ENCODE measurements at places on chromosomes 5 and 9.

DNA sequence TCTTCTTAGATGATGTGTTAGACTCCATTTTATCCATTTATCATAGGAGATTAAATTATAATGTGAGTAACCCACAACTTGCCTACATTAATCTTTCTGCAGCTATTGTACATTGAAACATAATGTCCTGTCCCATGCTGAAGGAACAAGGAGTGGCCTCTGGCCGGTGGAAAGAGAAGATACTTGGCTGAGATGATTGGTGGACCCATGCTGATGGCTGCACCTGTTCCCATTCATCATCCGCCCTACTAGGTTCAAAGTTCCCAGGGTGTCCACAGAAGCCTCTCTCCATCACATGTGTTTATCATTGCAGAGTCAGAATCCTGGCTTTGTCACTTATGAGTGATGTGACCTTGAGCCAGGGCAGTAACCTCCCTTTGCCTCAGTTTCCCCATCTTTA lies 24.7 kb downstream of the FBXL7 start:
- DNase-seq, result no peak

GRCh38 chr9:19533373-19533772 lies 124.6 kb downstream of the ACER2 start:
- no peak for DNase-seq

DNA sequence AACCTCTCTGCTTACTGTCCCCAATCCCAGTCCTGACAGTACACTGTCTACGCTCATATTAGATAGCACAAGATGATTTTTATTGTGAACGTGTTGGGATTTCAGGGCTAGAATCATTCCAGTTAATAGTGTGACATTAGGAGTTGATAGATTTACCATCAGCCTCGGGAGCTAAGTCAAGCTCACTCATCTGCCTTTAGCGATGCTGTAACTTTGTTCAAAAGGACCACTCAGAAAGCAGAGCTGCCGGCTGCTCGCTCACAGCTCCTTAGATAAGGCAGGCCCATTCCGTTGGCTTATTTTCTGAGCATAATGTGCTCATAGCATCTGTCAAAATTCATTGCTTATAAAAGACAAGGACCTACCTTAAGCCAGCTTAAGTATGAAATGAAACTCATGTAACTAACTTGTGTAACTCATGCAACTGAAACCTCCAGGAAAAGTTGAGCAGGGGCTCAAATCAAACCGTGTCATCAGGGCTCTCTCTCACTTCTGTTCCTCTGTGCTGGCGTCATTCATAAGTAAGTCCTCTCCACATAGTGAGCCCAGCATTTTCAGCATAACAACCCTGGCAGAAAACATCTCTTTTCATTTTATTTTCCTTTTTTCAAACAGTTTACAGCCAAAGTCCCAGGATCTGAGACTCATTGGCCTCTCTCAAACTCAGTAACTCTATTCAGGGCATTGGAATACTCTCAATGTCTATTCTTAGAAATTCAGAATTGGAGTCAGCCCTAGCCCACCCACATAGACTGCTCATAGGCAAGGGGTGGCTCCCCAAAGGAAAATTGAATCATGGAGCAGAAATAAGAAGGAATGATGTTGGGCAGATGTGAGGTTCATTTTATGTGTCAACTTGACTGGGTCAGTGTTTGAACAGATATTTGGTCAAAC lies 208.8 kb downstream of the MAN2A1 start:
- DNase-seq, result no peak

- no peak for DNase-seq
These were observed 116.8 kb upstream of the SPRY4 start for GRCh38 chr5:142441616-142442015.

DNA sequence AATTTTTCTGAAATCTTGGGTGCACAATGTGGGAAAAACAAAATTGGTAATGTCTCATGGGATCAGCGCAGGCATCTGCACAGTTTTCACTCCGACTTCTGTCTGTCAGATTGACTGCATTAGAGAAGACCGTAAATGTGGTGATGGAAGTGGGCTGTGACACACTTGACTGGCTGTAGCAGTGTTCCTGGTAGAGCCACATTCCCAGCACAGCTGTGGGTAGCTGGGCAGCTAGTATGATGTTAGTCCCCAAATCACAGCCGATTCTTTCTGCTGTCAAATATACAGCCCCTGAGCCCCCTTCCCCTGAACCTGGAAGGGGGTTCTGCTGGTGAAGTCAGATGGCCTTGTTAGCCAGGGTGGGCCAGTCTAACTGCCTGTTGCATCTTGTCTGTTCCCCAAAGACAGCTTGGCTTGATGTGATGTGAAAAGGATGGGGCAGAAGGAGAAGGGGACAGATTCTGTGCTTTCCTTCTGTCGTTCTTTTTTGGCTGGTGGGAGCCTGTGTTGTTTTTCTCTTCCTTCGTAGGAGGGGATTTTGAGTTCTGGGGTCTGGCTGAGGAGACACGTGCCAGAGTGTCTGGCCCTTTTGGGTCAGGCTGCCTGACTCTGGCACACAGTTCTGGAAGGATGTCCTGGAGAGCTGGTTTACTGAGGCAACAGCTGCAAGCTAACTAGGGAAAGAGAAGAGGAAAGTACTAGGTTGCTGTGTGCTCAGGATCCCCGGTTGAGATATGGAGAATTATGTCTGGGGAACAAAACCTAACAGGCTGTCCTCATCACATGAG lies 66.4 kb upstream of the SPRY4 start:
- DNase-seq, result no peak

DNA sequence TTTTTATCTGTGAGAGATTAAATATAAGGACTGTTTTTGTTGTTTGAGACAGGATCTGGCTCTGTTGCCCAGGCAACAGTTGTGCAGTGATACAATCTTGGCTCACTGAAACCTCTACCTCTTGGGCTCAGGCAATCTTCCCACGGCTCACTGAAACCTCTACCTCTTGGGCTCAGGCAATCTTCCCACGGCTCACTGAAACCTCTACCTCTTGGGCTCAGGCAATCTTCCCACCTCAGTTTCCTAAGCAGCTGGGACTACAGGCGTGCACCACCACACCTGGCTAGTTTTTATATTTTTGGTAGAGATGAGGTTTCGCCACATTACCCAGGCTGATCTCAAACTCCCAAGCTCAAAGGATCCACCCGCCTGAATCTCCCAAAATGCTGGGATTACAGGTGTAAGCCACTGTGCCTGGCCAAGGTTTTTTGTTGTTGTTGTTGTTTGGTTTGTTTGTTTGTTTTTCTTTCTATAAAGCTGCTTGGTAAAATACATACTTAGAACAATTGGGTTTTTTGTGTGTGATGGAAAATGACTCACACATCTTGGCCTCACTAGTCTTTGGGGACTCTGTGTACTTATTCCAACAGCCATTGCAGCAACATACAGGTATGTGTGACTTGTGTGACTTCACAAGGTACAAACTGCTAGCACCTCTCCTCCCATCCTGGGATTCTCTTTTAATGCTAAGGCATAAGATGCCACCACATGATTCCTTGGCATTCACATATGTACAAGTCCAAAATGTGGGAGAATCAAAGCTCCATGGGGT lies 36.5 kb upstream of the RASA1 start:
- no peak for DNase-seq

DNA sequence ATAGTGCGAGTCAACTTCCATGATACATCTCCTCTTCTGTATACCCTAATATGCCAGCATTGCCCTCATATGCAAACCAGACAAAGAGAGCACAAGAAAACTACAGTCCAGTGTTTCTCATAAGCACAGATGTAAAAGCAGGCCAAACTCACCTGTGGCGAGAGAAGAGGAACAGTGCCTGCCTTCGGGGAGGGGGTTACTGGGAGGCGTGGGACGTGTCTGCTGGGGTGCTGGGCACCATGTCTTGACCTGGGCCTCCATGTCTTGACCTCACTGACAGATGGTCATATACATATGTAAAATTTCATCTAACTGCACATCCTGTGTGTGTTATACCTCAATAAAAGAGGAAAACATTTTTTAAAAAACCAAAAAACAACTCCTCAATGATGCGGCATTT lies 159.3 kb upstream of the PPP1R26 start:
- no peak for DNase-seq

- no peak for DNase-seq
These were observed 279.6 kb downstream of the FANCC start for GRCh38 chr9:95037789-95038521.

- DNase-seq, result no peak
These were observed 77.6 kb downstream of the ADAMTS2 start for GRCh38 chr5:179267671-179268083.

DNA sequence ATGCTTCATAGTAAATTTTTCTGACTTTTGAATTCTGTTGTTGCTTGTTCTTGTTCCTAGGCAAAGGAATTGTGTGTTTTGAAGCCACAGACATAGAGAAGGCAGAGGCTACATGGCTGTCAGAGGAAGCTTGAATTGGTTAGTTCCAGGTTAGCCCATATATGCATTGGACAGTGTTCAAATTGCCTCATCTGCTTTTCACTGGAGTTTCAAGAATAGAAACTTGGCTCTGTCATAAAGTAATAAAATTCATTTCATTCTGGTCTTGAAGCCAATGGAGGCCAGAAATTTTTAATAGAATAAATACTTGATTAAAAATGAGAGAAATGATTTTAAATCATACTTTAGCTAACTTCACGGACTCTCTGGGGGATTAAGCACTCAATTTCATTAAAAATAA lies 178.0 kb downstream of the YIPF5 start:
- no peak for DNase-seq

DNA sequence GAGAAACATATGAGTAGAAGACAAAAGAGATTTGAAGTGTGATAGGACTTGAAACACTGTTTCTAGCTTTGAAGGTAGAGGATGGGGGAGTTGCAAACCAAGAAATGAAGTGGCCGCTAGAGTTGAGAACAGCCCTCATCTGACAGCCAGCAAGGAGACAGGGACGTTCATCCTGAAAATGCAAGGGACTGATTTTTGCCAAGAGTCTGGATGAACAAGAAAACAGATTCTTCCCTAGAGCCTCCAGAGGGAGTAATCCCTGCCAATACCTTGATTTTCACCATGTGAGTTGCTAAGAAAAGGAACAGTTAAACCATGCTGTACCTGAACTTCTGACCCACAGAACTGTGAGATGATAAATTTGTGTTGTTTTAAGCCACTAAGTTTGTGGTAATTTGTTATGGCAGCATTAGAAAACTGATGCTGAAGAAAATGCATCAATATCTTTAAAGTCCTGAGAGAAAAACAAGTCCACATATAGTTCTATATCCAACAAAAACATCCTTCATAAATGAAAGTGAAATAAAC lies 154.0 kb upstream of the ADAMTSL1 start:
- DNase-seq, result no peak

- DNase-seq, result no peak
These were observed 28.5 kb upstream of the CDK5RAP2 start for GRCh38 chr9:120608421-120608820.

DNA sequence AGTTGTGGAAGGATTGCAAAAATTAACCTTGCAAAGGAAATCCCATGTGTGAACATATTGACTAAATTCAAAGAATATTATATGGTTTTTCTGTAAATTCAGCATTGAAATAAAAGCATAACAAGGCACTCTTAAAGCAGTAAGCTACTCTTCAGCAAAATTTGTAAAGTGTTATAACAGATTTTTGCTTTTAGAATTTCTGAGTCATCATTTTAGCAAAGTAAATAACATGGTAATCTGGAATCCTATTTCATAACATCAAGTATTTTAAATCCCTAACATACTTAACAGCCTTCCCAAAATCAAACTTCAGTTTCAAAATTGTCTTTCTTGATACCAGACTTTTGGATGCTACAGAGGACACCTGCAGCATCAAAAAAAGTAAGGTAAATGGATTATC lies 436.0 kb upstream of the CDH9 start:
- no peak for DNase-seq

GRCh38 chr5:126884269-126884819 lies 107.4 kb downstream of the LMNB1 start:
- DNase-seq, result no peak

GRCh38 chr5:126195410-126196100 lies 227.7 kb upstream of the GRAMD2B start:
- no peak for DNase-seq

DNA sequence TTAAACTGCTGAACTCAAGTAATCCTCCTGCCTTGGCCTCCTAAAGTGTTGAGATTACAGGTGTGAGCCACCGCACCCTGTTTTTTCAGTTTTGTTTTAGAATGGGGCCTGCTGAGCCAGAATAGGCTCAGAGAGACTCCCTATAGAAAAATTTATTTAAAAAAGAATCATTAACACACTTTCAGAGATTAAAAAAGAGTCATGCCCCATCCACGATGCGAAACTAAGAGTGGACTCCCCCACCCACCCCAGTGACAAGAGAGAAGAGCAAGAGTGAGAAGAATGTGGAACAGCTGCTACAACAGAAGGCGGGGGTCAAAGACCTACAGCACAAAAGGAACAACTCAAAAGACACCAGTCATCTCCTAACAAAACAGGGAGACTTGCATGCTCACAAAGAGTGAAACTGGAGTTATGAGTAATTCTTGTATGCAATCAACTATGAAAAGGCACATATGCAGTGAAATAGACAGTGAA lies 47.2 kb downstream of the GLDC start:
- DNase-seq, result no peak

DNA sequence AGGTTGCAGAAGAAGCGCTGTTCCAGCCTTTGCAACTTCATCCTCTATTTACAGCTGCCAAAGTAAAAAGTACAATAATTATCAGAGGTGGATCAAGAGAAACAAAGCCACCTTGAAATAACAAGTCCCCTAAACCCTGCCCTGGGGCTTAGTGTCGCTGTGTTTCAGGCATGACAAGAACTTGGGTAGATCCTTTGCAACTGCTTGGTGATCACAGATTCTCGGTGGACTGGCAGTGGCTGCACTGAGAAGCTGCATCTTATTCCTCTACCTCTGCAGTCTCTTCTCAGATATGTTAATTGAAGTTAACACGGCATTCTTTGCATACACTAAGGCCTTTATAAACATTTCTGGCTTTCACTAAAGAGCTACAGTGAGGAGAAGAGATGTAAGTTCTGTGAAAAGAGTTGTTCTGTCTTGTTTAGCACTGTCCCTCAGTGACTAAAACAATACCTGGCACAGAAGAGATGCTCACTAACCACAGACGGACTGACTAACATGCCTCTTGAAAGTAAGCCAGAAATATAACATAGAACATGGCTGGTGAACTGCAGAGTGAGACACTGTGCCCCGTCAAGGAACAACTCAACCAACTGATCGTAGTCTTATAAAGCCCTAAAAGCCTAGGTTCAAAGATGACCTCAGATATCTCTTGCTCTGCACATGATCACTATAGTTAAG lies 144.2 kb downstream of the MLLT3 start:
- no peak for DNase-seq

DNA sequence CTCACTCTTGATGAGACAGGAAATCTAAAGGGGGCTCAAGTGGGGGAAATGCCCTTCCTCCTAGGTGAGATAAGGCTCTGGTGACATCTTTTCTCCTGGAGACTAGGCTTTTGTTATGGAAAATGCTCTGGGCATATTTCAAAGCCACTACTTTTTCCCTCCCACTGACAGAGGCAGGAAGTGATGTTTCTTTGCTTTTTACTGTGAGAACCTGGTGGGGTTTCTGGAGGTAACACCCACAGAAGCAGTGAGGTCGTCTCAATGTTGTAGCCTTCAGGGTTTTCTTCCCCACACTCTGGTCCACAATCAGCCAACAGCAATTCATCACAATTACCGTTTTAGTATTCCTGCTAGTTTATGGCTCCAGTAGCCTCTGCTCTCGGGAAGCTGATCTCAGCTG lies 41.4 kb upstream of the FAM240B start:
- DNase-seq, result no peak

GRCh38 chr9:121261107-121261460 lies 6.9 kb upstream of the GSN start:
- DNase-seq, result no peak

GRCh38 chr9:71793386-71794105 lies 25.2 kb upstream of the CEMIP2 start:
- no peak for DNase-seq

GRCh38 chr9:132804576-132805295 lies 73.3 kb downstream of the AK8 start:
- DNase-seq, result no peak

GRCh38 chr9:69671879-69672595 lies at the start of gene APBA1:
Gene APBA1 (minus strand): TSS chr9:69672371.
- DNase-seq, result peak; percentile 58

All from HEK293T (cell line).